Tibial nerve (tissue), 4 donors: ENCODE measurements at places on chromosomes 3 and 15. TPM values are rescaled to one million over a fixed set of nuclear protein-coding genes. Genes with fewer than 3 reads are reported as not detected.

Gene UBA7
- 67.7 TPM for total RNA-seq

Gene CAPN3
- 31.7 TPM for total RNA-seq

Gene P2RY14
- total RNA-seq = 5.4 TPM

Gene KLHL6
- total RNA-seq = 4.5 TPM

Gene BFSP2
- total RNA-seq = not detected
